Adrenal gland (tissue), 19 donors: ENCODE measurements at places on chromosomes 1 and 21. TPM values are rescaled to one million over a fixed set of nuclear protein-coding genes. Genes with fewer than 3 reads are reported as not detected.

DNA sequence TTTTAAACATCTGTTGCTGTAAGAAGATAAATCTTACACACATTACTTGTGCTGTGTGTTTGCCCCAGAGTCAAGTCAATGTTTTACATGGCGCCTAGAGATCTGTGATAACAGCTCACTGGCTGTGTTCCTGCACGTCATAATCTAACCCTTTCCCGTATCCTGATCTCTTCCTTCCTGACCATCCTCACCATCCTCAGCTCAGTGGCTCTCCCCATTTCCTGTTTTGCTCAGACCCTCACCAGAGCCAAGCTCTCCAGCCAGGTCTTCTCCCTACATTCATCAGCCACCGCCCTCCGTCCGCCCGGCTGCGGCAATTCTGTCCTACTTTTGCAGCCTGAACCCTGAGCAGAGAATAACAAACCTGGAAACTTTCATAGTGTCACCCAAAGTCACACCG is 824.7 kb downstream of the USP25 start:
- DNase-seq: no peak

DNA sequence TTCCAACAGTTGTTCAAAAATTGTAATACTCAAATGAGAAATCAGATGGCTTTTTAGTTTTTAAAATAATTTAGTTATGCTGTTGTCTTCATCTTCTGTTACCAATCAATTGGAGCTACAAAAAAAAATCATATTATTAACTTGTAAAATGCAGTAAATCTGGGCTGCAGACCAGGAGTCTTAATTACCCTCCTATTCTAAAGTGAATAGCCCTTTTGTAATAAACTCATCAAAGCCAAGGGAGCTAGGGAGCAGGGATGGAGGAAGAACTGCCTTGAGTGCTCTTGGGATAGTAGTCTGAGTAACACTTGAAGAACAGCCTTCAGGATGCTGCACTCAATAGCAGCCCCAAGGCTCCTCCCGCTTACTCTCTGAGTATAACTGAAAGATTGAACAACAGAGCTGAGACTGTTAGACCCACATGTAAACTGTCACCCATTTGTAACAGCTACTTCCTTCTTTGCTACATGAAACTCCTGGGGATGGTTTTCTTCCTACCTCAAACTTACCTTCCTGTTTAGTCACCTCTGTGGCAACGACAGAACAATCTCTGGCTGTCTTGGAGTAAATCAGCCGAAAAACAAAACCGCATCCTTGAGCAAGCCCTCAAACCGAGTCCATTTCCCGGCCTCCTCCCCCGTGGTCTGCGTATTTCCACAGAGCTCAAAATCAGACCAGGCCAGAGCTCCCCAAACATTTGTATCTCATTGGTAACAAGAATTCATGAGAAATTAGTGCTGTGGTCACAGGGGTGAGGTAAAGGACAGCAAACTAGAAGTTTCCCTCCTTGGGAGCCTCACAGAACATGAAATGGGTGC is 55.9 kb downstream of the CD58 start:
- no peak for DNase-seq

- DNase-seq: no peak
Measured at GRCh38 chr1:204854286-204854685, 16.4 kb upstream of the NFASC start.

DNA sequence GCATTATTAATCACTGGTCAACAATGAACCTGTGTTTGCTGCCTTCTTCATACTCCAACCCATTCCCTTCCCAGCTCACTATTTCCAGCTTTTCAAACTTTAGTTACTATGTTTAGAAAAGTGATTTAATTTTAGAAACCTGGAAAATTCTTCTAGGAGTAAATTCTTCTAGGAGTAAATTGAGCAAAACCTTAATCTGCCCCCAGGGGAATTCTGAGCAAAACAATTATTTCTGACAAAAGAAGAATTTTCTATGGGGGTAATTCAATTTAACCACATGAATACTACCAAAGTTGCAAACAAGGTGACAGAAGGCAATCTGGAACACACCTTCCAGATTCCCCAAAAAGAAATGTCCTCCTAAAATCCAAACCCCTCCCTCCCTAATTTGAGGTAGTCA is 1.8 kb downstream of the LUZP1 start:
- no peak for DNase-seq

DNA sequence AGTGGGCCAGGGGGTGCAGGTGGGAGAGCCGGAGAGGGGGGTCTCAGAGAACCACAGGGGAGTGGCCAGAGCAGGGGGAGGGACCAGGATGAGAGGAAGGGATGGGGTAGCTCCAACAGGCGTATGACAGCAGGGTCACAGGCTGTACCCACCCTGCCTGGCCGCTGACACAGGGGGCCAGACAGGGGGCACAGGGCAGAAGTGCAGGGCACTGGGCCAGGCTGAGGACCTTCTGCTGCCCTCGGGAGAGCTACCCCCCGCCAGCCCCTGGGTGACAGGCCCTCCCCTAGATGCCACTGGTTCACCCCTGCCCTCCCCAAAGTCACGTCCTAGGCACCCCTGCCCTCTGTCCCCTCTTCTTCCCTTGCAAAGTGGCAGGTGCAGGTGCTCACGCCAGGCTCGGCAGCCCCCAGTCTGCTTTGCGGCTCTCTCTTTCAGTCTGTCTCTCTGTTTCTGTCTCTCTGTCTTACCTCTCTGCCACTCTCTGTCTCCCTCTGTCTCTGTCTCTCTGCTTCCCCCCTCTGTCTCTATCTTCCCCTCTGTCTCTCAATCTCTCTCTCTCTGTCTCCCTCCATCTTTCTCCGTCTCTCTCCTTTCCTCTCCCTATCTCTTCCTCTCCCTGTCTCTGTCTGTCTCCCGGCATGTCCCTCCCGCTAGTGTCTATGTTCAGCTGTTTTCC is 48.5 kb downstream of the WNT9A start:
- DNase-seq: peak; percentile 5

GRCh38 chr1:77406661-77407060 is 124.8 kb downstream of the AK5 start:
- DNase-seq: no peak

GRCh38 chr1:94801919-94802546 is 18.1 kb upstream of the SLC44A3 start:
- DNase-seq: peak; percentile 39

- DNase-seq: peak; percentile 62
Measured at GRCh38 chr1:42784946-42785693, at the start of gene TMEM269. Gene TMEM269 (plus strand): TSS chr1:42784991. CDS start chr1:42789894, 4,903 bp downstream.

- no peak for DNase-seq
Measured at GRCh38 chr1:97078872-97079271, 357.3 kb downstream of the PTBP2 start.

DNA sequence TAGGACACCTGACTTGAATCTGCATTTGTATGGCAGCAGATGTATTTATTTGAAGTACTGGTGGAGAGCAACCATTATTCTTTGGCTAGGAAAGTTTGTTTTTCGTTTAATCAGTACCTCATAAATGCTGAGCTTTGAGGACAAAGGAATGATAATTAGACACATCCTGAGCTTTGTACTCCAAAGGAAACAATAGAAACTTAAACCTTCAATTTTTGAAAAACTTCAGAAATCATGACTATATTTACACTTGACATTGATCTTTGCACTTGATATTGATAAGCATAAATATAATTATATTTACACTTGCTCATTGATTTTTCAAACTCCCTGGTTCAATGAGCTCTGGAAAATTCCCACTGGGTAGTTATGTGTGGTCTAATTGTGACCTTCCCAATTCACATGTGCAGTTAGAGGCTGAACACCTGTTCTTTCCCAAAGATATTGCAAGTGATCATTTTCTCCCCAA is 10.7 kb downstream of the PATJ start:
- DNase-seq: no peak

DNA sequence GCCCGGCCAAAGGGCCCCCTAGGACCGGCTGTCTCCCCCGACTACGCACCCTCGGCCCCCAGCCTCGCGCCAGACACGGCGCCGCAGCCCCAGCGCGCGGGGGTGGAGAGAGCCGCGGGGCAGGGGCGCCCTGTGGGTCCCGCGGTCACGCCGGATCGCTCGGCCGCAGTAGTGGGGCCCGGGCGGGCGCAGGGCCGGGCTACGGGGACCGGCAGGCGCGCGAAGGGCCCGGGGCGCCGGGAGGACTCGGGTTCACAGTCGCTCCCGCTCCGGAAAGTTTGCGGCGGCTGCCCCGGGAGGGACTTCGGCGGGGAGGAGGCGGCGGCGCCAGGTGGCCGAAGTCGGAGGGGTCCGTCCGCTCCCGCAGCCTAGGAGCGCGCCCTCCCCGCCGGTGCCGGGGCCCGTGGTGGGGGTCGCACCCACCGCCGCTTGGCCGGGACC is 7.1 kb upstream of the ZNF669 start:
- DNase-seq: no peak

GRCh38 chr1:155968670-155969069 is 9.7 kb downstream of the ARHGEF2 start:
- no peak for DNase-seq

DNA sequence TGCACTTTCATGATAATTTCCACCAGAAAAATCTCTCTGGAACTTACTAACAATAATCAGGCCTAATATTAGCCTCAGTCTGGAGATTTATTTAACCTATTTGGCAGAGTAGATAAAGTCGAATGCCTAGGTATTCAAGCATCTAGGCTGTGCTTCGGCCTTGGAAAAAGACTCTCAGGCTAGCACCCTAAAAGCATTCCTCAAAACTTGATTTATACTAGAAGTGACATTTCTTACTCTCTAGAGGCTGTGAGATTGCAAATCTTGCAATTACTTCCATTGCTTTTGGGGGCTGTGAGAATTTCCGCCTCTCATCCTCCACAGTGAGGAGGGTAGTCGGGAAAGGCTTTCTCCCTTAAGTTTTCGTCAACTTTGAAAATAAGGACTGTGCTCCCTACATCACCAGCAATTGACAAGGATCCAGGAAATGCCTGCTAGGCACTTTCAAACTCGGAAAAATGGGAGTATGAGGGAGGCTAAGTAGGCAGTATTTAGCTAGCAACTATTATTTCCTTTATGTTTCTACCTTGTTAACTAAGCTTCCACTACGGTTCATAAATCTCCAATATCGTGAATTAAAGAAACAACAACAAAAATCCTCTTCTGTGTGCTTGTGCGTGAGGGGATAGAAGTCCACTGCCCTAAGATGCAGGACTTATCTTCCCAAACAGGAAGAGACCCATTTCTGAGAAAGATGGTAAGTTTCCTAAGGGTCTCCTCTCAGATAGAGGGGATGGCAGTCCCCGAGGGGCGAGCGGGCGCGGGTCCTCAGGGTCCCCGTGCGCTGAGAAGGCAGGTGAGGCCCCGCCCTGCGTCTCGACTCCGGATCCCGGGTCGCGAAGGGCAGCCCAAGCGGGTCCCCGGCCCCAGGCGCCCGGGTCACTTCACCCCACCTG is 1.1 kb upstream of the LMO4 start:
- DNase-seq: no peak

DNA sequence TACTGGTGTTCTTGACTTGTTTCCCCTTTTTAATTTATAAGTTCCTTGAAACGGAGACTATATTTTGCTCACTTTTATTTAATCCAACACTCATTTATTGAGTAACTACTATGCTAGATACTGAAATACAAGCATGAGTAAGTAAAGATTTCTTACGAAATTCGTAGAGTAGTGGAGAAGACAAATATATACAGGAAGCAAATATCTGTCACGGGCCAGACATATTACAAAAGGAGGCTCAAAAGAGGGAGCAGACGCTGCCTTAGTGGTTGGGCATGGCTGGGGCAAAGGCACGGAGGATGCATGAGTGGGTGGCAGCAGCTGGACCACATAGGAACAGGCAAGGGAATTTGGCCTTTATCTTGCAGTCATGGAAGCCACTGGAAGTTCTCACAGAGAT is 6.8 kb downstream of the NCF2 start:
- DNase-seq: no peak

- no peak for DNase-seq
Measured at GRCh38 chr1:165632152-165632469, 1.1 kb downstream of the MGST3 start.

DNA sequence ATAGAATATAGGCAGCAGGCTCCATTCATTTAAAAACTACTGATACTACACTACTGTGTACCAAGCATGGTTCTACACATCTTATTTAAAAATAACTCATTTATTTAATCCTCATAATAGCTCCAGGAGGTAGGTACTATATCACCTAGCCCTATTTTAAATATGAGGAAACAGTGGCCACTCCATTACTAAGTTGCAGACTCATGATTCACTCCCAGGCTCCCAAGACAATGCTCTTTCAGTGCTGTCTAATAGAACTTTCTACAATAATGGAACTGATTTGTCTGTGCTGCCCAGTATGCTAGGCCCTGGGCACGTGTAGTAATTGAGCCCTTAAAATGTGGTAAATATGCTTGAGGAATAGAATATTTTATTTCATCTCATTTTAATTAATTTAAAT is 357.1 kb downstream of the LTN1 start:
- no peak for DNase-seq

GRCh38 chr1:66676613-66677298 is 75.5 kb upstream of the DYNLT5 start:
- no peak for DNase-seq

DNA sequence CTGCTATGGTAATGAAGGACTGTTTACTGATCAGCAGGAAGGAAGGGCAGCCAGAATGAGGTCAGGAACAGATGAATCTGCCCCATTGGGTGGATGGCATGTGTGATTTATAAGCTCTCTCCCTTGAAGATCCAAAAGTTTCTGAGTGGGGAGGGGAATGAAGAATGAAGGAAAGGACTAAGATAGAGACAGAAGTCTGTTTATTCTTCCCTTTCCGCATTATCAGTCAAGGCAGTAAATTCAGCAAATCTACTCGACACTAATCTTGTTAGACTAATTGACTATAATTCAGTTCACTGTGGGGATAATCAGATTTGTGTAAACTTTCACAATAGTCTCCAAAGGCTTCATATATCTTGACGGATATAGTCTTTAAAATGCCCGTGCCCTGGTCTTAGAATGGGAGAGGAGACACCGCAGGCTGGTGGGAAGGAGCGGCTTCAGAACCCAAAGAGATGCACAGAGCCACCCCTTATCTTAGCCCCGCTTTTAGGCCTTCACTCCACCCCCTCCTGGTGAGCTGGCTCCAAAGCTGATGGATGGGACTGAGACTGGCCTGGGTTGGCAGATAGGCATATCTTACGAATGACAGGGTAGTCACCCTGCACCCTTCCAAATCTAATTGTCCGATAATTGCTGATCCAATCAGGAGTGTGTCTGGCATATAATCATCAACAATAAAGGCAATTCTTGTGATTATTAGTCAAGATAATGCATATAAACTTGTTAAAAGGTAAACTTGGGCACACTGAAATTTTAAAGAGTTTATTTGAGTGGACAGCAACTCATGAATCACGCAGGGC is 76.0 kb upstream of the PPM1J start:
- DNase-seq: peak; percentile 69

DNA sequence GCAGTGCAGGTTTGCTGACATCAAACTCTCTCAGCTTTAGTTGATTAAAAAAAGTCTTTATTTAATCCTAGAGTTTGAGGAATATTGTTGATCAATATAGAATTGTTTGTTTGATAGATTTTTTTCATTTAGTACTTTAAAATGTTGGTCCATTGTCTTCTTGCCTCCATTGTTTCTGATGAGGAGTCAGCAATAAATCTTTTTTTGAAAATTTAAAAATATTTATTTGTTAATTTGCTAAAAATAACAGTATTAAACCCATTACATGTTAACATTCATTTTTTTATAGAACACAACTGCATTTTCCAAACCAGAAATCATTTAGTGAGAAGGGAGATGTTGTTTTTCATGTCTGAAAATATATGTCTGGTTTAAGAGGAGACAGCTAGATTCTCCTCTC is 173.8 kb upstream of the USP24 start:
- no peak for DNase-seq

ENAH gene
- 130 TPM for total RNA-seq

KRTAP19-1 gene
- total RNA-seq: not detected

USH2A gene
- 0.03 TPM for total RNA-seq

CR1L gene
- total RNA-seq: 0.55 TPM

ERICH3 gene
- total RNA-seq: 1.7 TPM

ADGRL4 gene
- 17.7 TPM for total RNA-seq

PSMB2 gene
- 53.3 TPM for total RNA-seq

GPR3 gene
- 1.1 TPM for total RNA-seq

OPRD1 gene
- total RNA-seq: not detected
